Ureter (tissue), 1 donor: ENCODE measurements at places on chromosomes 2 and 18. TPM values are rescaled to one million over a fixed set of nuclear protein-coding genes. Genes with fewer than 3 reads are reported as not detected.

GRCh38 chr18:34926683-34927082 lies 114.5 kb upstream of the MAPRE2 start:
- no peak for DNase-seq

DNA sequence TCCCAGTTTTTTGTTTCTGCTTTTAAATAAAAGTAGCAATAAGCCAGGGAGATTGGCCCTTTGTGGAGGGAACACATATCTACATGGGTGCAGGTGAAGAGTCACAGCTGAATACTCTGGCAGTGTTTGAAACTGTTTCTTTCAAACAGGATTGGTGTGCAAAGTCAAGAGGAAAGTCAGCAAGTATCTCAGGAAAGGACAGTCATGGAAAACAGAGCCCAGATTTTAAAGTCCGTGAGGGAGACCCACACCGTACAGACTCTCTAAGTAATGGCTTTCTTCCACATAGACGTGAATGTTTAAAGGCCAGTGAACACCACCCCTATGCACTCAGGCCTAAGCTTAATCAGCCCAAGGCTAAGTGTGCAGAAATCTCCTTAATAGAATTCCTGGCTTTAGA lies 95.3 kb downstream of the GFPT1 start:
- no peak for DNase-seq

DNA sequence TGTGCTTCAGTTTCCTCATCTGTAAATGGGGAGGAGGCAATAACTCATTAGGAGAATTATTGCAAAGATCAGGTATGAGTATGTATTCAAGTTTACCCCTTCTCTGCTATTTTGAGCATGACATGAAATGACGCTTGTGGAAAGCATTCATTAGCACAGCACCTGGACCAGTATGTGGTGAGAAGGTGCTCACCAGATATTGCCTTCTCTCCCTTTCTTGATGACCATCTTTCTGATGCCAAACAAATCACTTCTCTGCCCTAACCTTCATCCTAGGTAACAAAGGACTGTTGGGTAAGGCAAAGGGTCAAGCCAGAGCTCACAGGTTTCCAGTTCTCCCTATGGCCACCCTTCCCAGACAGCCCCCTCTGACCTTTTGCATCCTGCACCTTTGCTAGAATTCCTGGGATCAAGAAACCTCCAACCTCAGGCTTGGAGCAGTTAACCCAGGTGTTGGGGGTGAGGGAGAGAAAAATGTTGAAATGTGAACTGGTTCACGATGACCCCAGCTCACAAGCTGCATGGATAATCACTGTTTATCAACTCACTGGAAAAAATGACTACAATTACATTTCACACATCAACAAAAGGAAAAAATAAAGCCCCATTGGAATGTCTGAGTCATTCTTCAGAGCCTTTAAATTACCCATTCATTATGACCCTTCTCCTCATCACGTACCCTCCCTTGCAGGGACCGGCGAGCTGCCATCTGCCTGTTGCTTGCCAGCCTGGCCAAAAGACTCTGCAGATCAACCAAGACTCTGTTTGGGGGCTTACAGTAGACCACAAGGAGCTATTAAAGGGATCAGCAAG lies 41.6 kb downstream of the LBH start:
- DNase-seq = no peak

- DNase-seq = no peak
These were observed 57.7 kb upstream of the ATG16L1 start for GRCh38 chr2:233193738-233194137.

DNA sequence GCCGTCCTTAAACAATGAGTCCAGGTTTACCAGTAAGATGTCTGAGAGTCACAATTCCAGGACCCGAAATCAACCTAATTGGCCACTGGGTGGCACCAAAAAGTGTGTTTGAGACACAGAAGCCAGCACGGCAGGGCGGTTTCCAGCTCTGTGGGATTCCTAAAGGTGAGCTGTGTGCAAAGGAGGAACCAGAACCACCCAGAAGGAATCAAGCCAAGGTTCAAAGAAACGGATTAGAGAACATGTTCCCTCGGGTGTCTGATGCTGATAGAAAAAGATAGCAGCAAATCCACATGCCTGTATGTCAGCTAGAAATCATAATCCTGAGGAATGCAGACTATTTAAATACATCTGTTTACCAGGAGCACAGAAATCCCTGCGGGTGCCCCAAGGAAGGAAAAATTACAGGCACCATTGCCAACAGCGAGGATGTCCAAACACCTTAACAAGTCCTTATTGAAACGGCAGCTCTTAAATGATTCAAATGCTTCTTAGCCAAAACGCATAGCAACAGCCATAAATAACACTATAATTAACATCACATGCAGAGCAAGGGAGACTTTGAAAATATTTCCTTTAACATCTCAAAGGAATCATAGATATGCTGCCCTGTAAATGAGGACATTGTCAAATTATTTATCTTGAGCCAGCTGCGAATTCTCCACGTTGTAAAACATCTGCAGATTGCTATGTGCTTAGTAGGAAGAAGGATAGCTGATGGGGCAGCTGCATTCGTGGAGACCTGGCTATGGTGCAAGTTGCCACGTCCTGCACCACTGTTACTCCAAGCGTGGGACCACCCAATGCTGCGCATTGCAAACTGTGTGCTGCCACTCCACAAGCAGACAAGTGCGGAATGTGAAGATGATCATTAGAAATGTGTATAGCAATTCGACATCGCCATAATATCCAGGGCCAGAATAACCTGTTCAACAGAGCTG lies 318.7 kb upstream of the NCKAP5 start:
- DNase-seq = peak; percentile 78

- DNase-seq = no peak
These were observed 220.7 kb downstream of the IRS1 start for GRCh38 chr2:226578879-226579278.

- DNase-seq = no peak
These were observed 112.1 kb downstream of the KLHL29 start for GRCh38 chr2:23497063-23497462.

GRCh38 chr18:5420906-5421305 lies 122.9 kb downstream of the EPB41L3 start:
- no peak for DNase-seq

- DNase-seq = peak; percentile 30
These were observed 43.6 kb downstream of the SCTR start for GRCh38 chr2:119480718-119481142.

DNA sequence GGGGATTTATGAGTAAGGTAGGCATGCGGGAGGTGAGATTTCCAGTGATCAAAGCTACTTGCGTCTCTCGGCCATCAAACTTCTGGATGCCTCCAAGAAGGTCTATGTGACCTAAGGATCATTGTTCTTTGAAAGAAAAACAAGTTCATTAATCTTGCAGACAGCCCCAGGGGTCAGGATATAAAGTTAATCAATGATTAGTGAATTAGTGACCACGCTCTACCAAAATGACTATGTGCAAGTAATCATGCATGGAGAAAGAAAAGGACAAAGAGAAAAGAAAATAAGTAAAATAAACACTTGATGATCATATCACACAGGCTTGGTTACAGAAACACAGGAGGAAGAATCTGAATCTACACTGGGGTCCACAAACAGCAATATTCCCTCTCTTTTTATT lies 42.5 kb upstream of the BCL11A start:
- no peak for DNase-seq

DNA sequence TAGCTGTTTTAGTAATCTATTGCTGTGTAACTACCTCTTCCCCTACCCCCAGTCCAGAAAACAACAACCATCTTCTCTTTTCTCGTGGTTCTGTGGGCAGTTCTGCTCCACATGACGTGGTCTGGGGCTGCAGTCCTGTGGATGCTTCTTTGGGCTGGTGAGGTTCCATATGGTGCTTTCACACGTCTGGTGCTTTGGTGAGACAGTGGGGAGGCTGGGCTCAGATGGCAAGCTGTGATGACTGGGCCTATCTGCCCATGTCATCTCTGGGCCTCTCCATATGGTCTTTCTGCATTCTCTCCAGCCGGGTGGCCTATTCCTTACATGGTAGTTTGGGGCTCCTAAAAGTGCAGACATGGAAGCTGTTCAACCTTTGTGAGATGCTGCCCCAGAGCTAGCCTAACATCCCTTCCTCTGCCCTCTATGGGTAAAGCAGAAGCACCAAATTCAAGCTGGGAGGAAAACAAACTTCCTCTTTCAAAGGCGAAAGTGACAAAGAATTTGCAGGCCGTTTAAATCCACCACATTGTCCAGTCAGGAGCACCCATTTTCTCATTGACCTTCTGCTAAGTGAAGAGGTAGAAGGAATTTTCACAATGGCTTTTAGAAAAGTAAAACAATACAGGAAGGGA lies 68.3 kb upstream of the IL1R1 start:
- no peak for DNase-seq

- no peak for DNase-seq
These were observed 256.2 kb downstream of the PIEZO2 start for GRCh38 chr18:10893196-10893595.

DNA sequence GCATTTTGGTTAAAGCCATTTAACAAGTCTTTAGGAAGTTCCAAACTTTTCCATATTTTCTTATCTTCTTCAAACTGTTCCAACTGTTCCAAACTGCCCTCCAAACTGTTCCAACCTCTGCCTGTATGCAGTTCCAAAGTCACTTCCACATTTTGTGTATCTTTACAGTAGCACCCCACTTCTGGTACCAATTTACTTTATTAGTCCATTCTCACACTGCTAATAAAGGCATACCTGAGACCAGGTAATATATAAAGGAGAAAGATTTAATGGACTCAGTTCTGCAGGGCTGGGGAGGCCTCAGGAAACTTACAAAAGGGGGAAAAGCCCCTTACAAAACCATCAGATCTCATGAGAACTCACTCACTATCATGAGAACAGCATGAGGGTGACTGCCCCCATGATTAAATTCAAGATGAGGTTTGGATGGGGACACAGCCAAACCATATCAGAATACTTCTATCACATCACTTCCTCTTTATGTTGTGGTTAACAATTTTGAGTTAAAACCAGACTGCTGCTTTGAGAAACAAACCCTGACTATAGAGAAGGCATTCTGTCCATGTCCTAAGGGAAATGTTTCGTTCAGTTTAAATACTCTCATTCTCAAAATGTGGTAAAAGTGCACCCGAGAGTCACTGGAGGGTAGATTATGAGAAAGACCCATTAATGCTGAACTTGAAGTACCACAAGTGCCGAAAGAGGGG lies 11.0 kb downstream of the IL18R1 start:
- no peak for DNase-seq

GRCh38 chr2:19807346-19807745 lies 94.4 kb downstream of the TTC32 start:
- no peak for DNase-seq

DNA sequence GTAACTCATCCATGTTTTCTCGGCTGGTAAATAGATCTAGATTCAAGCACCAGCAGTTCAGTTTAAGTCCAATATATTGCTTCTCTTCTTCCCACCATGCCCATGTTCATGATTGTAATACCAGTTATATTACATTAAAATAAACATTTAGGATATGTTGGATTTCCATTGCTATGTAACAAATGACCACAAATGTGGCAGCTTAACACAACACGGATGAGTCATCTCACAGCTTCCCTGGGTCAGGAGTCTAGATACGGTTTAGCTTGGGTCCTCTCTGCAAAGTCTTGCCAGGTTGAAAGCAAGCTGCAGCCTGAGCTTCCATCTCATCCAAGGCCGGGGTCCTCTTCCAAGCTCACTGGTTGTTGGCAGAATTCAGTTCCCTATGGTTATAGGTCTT lies 39.4 kb upstream of the SMAD2 start:
- DNase-seq = no peak

GRCh38 chr18:48079885-48080284 lies 149.4 kb upstream of the SMAD2 start:
- no peak for DNase-seq

DNA sequence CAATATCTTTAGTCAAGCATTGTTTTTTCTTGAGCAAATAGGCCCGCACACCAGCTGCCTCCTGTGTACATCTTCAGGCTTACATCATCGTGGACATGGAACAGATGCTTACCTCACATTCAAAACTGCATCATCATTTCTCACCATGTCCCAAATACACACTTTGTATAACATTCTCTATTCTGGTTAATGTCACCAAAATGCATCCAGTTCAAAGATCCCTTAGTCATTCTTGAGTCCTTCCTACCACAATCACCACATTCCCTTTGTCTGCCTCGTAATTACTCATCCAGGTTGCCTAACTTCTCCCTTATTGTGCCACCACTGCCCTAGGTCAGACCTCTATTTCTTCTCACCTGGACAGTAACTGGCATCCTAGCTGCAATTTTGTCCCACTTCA lies 373.7 kb upstream of the GALNT5 start:
- no peak for DNase-seq

The INO80B gene
- 55.9 TPM for total RNA-seq

The ZCCHC2 gene
- 36.8 TPM for total RNA-seq

The CFAP221 gene
- total RNA-seq = 2.8 TPM

The CAPN10 gene
- 34.4 TPM for total RNA-seq

The CTLA4 gene
- total RNA-seq = 0.44 TPM

The GNLY gene
- total RNA-seq = 1.9 TPM

The PSME4 gene
- total RNA-seq = 92.3 TPM

The LOXL3 gene
- 6.4 TPM for total RNA-seq

The TEX44 gene
- not detected for total RNA-seq

The ZBTB7C gene
- 72.1 TPM for total RNA-seq

The CNGA3 gene
- not detected for total RNA-seq

The TGFA gene
- total RNA-seq = 17.8 TPM

The IGFBP5 gene
- total RNA-seq = 697 TPM

The CEBPZOS gene
- total RNA-seq = 58.6 TPM

The ACADL gene
- 9.0 TPM for total RNA-seq
